ENCODE measurements at places on chromosomes 1 and 21.

GRCh38 chr1:20440785-20441200 lies 45.2 kb downstream of the CAMK2N1 start:
- DNase-seq: peak; percentile 40

GRCh38 chr1:26686795-26687194 lies 9.0 kb upstream of the ARID1A start:
- peak; percentile 46 for DNase-seq

GRCh38 chr21:40809673-40810197 lies 37.2 kb downstream of the DSCAM start:
- no peak for DNase-seq

DNA sequence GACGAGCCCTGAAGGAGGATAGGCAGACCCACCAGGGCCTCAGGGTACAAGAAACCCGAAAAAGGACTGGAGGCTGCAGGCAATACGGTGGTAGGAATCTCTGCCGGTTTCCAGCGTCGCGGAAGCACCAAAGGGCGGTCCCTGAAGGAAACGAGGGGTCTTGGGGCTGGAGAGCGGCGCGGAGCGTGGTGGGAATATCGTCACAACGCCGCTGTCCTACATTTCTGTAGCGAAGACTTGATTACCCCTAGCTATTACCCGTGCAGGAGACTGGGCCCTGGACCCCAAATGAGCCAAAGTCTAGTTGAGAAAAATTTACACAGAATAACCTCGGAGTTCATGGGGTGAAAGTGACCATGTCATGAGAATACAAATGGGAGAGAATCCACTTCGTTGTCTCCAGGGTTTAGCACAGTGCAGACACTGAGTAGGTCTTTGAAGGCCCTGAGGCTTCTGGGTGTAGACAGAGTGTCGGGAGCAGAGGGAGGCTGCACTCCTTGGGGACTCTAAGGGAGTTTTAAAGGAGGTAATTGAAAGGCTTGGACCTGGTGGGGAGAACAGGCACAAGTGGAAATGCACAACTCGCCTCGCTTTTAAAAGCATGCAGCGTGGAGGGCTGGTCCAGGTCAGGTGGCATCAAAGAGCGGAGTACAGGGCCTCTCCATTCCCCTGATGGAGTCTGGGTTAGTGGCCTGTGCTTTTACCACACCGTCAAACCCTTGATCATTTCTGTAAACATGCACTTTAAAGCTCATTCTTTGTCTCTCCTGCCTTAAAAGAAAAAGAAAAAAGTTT lies 1.5 kb downstream of the ATP1A1 start:
- peak; percentile 20 for DNase-seq

DNA sequence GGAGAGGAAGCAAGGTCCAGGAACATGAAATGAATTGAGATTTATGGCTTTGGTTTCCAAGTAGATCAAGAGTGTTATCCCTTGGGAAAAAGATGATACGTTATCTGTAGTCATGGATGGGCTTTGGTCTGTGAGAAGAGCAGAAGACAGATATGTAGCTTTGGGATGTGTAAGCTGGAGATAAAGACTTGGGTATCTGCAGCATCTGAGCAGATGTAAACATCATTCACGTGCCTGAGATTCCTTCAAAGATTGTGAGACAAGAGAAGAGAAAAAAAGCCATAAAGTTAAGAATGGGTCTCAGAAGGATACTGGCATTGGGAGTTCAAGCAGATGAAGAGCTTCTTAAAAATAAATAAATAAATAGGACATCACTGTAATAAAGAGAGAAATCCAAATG lies 217.8 kb downstream of the PTPRC start:
- no peak for DNase-seq

DNA sequence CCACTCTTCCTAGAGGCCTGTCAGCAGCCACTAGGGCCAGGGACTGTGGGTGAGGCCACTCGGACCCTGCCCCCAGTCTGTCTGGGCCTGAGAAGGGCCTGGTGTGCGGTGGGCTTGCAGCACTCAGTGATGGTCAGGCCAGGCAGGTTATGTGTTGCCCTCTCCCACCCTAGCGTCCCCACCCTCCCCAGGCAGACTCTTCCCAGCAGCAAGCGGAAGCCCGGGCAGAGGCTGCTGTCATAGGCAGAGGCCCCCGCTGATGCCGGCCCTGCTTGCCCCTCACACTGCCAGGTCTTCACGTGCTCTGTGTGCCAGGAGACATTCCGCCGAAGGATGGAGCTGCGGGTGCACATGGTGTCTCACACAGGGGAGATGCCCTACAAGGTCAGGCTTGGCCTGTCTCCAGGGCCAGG lies 6.6 kb downstream of the ZBTB48 start:
- DNase-seq: no peak
